ENCODE measurements at places on chromosomes 12 and 14. TPM values are rescaled to one million over a fixed set of nuclear protein-coding genes. Genes with fewer than 3 reads are reported as not detected.

GRCh38 chr12:104596134-104596799 is 139.5 kb downstream of the CHST11 start:
- peak; percentile 21 for DNase-seq

- no peak for DNase-seq
Observed at GRCh38 chr12:28460420-28461130, 270.3 kb downstream of the CCDC91 start.

GRCh38 chr12:131507094-131507493 is 203.8 kb upstream of the SFSWAP start:
- DNase-seq: no peak

LRRIQ1 gene
- polyA plus RNA-seq: not detected

GRCh38 chr14:96597680-96598079 is 95.5 kb downstream of the PAPOLA start:
- no peak for DNase-seq
